ENCODE measurements at places on chromosomes 12 and 14.

- no peak for DNase-seq
Measured at GRCh38 chr12:20039562-20039961, 328.8 kb upstream of the PDE3A start.

GRCh38 chr14:30210630-30211029 lies 283.0 kb upstream of the PRKD1 start:
- no peak for DNase-seq

DNA sequence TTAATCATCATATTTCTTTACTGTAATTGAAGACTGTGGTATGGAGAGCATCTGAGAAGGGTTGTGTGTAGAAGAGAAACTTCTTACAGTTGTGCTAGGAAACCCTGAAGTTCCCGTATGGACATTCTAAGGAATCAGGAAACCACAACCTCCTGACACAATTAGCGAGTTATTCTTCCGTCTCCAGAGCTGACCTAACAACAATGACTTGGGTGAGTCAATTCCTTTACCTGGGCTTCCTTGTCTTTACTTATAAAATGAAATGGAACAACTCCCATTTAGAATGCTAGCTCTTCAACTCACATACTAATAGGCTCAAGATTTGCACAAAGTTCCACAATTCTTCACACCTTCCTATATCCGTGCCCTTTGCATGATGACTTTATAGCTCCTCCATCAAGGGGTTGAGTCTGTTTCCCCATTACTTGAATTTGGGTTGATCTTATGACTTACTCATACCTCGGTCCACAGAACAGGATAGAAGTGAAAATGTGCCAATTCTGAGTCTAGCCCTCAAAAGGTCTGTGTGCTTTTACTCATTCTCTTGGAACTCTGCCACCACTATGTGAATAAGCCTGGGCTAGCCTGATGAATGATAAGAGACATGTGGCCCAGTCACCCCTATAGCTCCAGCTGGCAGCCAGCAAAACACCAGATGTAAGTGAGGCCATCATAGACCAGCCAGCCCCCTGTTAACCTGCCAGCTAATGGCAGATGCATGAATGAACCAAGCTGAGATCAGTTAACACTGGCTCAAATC lies 459.4 kb downstream of the ETNK1 start:
- no peak for DNase-seq

DNA sequence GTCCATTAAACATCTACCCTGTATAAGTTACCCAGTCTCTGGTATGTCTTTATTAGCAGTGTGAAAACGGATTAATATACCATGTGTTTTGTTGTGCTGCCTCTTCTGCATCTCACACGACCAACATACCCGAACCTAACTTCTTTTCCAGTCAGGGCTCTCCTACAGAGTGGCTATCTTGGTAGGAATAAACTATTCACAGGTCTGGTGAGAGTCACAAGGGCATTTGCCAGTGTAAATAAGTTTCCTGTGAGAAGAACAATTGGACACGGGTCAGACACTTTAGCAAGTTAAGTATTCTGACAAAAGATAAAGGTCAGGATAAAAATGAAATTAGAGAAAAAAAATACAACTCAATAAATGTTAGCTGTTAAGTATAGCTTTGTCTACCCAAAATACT lies 60.9 kb downstream of the MYF5 start:
- no peak for DNase-seq

- no peak for DNase-seq
Measured at GRCh38 chr14:59175404-59175803, 13.1 kb upstream of the DAAM1 start.

DNA sequence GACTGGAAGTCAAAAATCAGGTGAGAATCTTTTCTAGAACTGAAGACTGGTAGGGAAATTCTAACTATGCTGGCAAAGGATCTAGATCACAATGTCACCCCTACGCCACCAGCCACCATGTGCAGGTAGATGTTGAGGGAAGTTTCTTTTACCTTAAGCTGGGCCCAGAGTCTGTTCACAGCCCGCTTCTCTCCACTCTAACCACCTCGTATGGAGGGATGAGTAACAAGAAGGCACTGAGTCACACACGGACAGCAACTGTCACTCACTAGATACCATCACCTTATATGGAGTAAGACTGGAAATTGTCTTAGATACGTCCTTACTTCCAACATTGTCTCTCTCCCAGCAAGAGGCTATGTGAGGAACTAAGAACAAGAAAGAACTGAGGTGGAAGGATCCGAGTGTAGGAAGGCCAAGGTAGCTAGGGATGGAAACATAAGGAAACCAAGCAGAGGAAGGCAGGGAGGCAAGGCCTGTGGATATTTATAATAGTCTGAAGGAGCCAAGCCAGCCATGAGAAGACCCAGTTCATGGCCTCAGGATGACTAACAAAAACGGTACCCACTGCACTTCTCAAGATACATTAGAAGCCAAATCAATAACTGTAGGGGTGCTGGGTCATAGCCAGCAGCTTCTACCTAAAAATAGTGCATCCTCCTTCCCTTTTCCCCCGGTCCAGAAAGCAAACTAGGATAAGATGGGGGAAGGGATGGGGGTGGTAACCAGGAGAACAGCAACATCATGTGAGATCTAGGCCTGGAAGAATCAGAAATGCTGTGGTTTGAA lies 15.5 kb downstream of the REM2 start:
- no peak for DNase-seq

GRCh38 chr14:93005135-93005813 lies 82.3 kb downstream of the CHGA start:
- DNase-seq = no peak

DNA sequence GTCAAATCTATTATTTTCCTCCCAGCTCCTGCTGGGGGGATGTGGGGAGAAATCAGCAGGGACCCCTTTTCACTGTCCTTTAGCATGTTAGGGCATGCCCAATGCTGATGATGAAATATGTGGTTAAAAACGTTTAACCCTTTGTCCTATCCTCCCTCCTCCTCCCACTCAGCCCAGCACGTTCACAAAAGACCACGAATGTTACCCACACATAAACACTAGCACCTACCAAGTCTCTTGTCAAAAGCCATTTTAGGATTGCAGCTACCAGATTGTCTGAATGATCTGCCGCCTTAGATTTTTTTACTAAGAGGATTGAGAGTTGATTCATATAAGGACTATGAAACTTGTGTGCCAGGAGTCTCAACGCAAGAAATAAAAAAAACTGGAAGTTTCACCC lies 70.4 kb downstream of the TBK1 start:
- DNase-seq = no peak

GRCh38 chr12:3233797-3234196 lies 156.6 kb downstream of the TSPAN9 start:
- DNase-seq = no peak

DNA sequence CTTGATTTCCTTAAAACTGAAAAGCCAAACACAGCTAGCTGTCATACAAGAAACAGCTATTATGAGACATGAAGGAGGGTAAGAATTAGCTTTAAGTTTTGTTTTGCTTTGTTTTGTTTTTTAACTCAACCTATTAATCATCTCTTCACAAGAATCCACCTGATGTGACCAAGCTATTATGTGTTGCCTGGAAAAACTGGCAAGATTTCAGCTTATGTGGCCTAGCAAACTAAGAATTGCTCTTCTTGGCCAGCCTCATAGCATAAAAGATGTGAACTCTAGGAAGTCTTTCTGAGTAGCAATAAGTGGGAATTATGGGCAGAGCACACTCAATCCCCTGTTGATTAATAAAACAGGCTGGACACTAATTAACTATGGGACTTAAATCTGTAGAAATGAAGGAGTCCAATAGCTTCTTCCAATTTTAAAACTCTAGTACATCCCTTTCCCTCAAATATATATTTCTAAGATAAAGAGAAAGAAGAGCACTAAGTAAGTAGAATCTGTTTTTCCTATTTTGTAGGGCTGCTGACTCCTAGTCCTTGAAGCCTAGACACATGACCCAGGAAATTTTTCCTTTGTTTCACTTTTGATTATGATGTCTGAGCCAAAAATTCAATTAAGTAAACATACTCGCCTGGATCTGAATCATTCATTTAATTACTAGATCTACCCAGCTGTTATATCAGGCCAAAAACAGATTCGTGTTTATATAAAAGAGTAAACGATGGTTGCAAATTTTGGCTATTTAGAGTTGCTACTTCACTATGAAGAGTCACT lies 75.7 kb downstream of the GTF2A1 start:
- DNase-seq = no peak

DNA sequence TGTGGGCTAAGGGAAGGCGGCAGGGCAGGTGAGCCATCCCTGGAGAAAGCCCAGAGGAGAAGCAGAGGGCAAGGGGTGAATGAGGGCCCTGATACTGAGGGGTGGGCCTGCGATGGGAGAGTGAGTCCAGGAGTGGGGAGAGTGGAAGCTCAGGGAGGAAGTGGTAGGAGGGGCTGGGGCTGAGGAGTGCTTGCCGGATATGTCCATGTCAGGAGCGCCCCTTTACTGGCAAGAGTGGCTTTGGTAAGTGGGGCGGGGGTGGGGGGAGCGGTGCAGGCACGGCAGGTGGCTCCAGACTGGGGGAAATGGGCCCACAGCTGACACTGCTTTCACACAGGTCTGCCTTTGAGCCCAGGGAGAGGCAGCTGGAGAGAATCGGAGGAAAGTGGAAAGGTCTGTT lies 86.4 kb upstream of the GPR68 start:
- DNase-seq = no peak
